Caki2 (cell line): ENCODE measurements at places on chromosomes 11 and 22. TPM values are rescaled to one million over a fixed set of nuclear protein-coding genes. Genes with fewer than 3 reads are reported as not detected.

The FAM227A gene
- total RNA-seq: 0.24 and 2.3 TPM in 2 replicates

The MAPK8IP1 gene
- total RNA-seq: 6.5 and 6.9 TPM in 2 replicates

The OTOG gene
- not detected in 2 replicates for total RNA-seq

The SERPING1 gene
- not detected in 2 replicates for total RNA-seq

The CD3D gene
- total RNA-seq: not detected in 2 replicates

The TSGA10IP gene
- total RNA-seq: not detected in 2 replicates

The IL10RA gene
- not detected in 2 replicates for total RNA-seq

The SCGB1A1 gene
- total RNA-seq: not detected in 2 replicates

The SYT13 gene
- 115 and 120 TPM in 2 replicates for total RNA-seq

The PACSIN2 gene
- total RNA-seq: 145 and 175 TPM in 2 replicates

- no peak for DNase-seq
Observed at GRCh38 chr11:47906066-47906465, 57.9 kb upstream of the NUP160 start.

- peak; percentile 88 for DNase-seq
Observed at GRCh38 chr11:45859661-45860140, 12.4 kb downstream of the CRY2 start.

GRCh38 chr22:47626428-47627390 is 864.3 kb downstream of the TBC1D22A start:
- DNase-seq: no peak

DNA sequence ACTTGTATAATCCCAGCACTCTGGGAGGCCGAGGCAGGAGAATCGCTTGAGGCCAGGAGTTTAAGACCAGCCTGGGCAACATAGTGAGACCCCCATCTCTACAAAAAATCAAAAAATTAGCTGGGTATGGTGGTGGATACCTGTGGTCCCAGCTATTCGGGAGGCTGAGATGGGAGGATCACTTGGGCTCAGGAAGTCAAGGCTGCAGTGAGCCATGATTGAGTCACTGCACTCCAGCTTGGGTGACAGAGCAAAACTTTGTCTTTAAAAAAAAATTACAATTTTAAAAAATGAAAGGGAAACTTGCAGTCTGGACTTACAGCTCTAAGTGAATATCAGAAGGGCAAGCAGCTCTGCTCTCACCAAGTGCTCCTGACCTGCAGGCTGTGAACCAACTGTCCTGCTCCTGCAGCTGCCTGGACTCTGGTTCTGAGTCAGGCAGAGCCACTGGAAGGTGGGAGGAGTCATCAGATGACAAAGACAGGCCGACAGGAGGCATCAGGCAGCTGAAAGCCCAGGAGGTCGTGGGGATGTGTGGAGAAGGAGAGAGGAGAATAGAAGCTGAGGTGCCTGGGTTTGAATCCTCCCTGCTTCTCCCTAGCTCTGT is 9.6 kb downstream of the SMTNL1 start:
- peak; percentile 12 for DNase-seq

GRCh38 chr11:15589070-15589626 is 474.4 kb downstream of the INSC start:
- DNase-seq: no peak

GRCh38 chr22:43476751-43477725 is 65.2 kb downstream of the MPPED1 start:
- no peak for DNase-seq

DNA sequence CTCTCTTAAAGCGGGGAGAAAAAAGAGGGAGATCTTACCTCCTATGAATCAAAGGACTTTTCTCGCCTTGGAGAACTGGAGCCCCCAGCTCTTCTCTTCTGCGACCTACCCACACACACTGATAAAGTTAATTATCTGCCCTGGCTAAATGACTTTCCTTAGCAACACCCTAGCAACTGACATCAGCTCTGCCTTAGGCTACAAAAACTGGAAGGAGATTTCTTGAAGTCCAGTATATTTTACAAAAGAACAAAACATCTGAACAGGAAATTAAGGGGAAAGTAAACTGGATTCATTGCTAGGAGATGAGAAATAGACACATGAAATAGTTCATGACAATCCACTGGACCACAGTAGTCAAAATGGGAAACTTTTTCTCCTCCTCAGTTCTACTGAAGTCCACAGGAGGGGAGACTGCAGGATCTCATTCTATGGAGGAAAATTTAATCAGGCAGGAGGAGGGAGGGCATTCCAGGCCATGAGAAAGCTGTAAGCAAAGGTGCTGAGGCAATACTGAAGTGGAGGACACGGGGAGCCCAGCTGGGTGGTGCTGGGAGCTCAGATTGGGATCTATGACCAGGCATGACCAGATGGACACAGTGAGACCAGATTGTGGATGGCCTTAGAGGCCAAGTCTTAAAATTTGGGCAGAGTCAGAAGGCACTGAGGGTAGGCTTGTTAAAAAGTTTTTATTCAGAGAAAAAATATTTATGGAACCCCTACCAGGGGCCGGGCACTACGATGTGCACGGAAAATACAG is 3.7 kb upstream of the SPON1 start:
- no peak for DNase-seq

DNA sequence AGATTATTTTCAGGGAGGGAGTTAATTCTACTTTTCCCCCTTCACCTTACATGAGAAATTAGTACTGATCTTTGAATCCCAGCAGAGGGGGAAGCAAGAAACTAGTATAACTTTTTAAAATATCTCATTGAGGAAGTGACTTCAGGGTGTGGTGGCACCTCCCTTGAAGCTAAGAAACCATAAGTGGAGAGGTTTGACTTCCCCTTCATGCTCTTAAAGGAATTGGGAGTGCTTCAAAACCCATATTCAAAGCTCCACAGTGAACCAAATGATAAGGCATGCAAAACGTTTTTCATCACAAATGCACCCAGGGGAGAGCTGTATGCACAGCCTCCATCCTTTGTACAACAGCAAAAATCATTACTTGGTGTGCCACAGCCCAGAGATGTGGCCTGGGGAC is 540 bp downstream of the MS4A14 start:
- no peak for DNase-seq

DNA sequence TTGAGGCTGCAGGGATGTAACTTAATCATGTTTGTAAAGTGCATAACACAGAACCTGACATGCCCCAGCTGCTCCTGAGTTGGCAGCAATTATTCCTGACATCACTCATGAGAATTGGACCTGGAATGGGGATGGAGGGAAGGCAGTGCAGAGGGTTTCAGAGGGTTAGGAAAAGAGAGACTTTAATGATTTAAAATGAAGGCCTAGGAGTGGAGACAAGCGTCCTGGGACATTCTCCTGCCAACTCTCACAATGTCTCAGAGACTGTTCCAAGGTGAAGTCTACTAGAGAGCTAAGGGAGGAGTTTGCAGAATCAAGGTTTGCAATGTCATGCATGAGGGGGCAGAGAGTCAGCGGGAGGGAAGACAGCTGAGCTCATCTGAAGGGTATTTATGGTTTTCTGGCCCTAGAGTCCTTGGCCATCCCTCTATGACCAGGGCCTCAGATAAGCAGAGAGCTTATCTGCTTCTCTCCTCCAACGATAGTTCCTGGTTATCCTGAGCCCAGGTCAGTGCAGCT is 36.9 kb downstream of the GGTLC2 start:
- peak; percentile 79 for DNase-seq

DNA sequence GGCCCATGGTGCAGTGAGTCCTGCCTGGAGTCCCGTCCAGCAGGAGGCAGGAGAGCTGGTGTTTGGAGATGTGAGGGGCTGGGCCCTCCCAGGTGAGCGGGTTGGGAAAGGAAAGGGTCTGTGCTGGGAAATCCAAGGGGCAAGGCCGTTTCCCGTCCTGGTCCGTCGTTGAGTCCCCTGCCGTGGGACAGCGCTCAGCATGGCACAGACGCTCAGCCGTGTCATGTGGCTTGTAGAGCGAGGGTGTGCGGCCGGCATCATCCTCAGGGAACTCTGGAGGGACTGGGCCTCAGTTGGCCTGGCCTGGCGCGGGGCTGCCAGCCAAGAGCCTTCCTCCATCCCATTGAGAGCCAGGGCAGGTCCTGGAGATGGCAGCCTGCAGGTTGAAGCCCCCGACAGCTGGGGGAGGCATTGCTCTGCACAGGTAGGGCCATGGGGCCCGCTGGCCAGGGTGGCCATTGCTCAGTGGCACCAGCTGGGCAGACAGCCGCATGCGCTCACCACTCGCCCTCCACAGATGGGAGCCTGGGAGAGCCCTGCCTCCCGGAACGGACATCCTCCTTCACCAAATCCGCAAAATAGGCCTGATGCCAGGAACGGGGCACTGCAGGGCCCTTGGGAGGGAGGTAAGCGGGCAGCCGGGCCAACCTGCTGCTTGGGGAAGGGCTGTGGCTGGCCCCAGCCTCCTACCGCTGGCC is 28.7 kb downstream of the KCNQ1 start:
- DNase-seq: no peak
